ENCODE measurements at places on chromosomes 7 and 10.

DNA sequence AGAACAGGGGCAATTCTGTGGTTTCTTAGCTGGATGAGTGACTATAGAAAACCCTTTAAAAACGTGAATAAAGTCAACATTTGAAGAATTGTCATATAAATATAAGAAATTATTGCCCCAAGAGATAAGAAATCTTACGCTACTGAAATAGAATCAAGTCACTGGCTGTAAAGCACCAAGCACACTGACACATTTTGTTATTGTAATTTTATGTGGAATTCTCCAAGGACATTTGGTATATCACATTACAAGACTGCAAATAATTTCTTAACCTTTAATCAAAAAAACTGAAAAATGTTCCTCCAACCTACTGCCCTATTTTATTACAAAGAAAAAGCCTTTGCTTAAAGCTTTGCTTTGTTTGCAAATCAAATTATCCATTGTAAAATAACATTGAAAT, 383.3 kb downstream of the IPMK start:
- DNase-seq, result no peak

DNA sequence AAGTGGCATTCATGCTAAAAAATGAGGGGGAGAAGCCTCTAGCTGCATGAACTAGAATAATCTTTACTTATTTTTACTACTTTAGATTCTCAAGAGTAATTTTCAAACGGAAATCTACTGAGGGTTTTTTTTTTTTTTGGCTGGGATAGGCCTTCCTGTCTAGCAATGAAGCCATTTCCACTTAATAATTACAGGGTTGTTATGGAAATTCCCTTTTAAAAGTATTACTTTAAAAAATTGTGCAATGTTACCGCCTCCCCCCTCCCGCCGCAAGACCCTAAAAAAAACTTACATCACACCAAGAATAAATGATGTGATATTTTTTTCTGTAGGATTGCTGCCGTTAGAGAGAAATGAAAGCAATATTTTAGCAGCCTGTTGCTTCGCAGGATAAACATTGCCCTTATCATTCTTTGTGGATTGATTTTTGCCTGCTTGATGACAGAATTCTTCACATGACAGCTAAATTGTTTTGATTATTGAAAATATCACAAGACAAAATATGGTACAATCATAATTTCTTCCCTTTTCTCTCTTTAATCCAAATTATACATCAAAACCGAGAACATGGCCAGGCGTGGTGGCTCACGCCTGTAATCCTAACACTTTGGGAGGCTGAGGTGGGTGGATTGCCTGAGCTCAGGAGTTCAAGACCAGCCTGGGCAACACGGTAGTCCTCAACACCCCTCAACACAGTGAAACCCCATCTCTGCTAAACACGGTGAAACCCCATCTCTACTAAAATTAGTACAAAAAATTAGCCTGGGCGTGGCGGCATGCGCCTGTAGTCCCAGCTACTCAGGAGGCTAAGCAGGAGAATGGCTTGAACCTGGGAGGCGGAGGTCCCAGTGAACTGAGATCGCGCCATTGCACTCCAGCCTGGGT, 32.8 kb downstream of the ARL4A start:
- no peak for DNase-seq

GRCh38 chr7:90759710-90760109, 163.6 kb downstream of the CDK14 start:
- DNase-seq, result no peak

DNA sequence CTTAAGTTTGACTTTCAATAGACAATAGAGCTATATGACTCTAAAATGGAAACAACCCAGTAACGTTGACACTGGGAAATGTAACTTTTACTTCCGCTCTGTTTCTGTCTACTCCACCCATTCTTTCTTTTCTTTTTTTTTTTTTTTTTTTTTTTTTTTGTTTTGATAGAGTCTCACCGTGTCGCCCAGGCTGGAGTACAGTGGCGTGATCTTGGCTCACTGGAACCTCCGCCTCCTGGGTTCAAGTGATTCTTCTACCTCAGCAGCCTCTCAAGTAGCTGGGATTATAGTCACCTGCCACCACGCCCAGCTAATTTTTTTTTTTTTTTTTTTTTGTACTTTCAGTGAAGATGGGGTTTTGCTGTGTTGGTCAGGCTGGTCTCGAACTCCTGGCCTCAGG, 13.9 kb downstream of the PRSS2 start:
- no peak for DNase-seq

GRCh38 chr10:49632406-49633317, 18.8 kb downstream of the CHAT start:
- no peak for DNase-seq

DNA sequence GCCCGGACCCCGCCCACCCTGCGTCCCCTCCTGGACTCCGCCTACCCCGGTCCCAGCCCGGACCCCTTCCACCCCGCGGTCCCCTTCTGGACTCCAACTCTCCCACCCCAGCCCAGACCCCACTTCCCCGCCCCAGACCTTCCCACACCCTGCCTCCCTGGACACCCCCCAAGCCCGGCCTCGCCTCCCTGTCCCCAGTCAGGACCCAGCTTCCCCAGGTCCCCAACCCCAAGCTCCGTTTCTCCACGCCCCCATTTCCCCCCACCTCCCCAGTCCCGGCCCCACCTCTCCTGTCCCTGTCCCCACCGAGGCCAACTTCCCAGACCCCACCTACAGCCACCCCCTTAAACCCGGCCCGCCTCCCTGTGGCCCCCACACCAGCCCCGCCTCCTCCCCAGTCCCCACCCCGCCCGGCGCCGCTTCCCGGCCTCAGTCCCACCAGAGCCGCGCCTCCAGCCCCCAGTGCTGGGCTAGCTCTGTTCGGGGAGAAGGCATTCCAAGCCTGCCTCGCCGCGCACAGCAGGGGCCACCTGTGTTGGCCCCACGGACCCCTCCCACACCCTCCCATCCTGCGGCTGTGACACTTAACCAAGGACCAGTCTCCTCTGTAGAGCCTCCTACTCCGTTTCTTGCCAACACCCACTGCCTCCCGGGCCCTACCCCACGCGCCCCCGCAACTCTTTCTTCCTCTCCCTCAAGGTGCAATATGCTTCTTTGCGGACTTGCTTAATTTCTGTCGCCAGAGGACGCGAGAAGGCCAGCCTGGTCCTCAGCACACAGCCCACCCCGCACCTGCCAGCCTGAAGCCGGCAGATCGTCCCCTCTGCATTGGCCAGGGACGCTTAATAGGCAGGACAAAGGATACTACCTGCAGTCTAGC, 736 bp upstream of the ITIH5 start:
- no peak for DNase-seq

- no peak for DNase-seq
Measured at GRCh38 chr7:138223402-138223879, 147.2 kb downstream of the AKR1D1 start.

- no peak for DNase-seq
Measured at GRCh38 chr7:52670608-52671225, 364.7 kb upstream of the POM121L12 start.
